ENCODE measurements at places on chromosomes 1 and 21.

- no peak for DNase-seq
Observed at GRCh38 chr1:206649261-206649921, 14.1 kb downstream of the DYRK3 start.

GRCh38 chr1:198535631-198536030 is 4.8 kb downstream of the ATP6V1G3 start:
- no peak for DNase-seq

- no peak for DNase-seq
Observed at GRCh38 chr1:54157401-54157800, 4.6 kb upstream of the CDCP2 start.

GRCh38 chr1:109631513-109632505 is 12.2 kb downstream of the AMPD2 start:
- DNase-seq: no peak

DNA sequence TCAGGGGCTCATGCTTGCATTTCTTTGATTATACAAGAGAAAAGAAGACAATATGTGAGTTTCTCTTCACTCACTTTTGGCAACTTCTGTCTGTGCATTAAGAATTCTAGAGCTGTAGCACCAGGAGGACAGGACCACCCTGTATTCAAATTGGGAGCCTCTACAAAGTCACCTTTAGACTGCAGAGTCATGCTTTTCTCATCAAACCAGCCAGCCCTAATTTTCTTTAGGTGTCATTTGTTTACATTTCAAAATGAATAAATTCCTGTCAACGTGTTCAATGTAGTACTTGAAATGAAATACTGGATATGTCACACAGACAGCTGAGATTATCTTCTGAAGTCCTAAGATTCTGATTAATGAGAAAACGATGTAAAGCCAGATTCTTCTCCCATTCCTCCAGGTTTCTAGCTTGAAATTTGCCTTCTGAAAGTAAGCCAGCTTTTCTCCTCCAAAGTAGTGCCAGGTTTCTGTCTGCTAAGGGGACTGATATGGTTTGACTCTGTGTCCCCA is 177.2 kb downstream of the GRIK1 start:
- DNase-seq: no peak

Data from T-helper 1 cell (primary cell).